ENCODE measurements at places on chromosomes 5 and 9.

DNA sequence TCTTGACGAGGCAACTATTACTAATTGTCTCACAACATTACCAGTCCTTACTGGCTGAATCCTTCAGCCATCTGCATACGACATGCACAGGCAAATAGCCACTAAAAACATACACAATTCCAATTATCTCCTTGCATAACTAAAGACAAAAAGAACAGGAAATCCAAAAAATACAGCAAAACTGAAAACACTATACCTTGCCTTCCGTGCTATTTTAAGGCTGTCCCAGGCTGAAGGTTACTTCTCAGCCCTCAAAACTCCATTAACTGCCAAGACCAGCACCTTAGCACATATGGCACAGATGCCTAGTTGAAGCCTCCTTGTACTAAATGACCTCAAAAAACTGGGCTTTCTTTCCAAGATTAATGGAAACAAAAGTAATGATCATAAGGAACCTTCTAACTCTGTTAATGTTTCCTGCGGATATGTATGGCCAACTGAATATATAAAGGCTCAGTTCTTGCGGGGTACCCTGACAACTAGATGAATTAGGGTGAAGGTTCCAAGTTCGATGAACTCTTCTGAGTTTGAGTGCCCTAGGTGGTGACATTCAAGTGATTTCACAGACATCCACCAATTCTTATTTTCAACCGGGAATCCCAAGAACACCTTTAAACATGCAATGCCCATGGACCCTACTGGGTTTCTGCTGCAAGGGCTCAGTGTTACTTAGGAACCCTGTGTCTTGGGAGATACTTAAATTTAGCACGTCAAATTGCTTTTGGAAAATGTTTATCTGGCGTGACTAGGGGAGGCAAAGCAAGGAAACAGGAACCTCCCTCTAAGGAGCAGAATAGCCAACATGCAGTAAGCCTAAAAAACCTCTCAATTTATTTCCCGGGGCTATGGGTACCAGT lies 455.3 kb downstream of the RAB3C start:
- DNase-seq = no peak

DNA sequence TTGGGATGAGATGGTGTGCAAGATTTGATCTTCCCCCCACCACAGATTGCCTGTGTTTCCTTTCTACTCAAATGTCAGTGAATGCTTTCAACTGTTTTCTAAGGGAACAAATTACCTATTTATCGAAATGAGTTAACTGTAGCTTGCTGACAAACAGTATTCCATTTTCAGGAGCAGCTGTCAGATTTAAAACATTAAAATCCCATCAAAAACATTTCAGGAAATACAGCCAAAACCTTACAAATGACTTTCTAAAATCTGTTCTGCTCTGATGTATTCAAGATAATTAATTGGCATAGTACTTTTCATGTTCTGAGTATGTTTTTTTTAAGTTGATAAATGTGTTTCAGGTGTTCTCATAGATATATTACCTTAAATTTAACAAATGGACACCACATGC lies 158.0 kb upstream of the DMRTA1 start:
- no peak for DNase-seq

DNA sequence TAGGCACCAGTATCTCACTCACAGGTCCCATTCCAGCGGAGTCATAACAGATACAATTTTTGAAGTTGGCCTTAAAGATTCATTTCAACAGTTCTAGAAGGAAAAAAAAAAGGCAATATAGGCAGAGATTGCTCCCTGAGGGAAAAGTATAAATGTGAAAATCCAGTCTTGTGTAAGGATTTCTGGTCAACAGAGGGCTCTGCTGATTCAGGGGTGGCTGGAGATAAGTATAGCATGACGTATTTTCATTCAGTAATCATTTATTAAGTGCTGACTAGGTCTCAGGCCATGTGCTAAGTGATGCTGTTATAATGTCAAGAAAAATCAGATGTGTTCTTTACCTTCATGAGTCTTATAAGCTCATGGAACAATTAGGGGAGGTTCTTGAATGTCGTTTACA lies 377.3 kb upstream of the MEF2C start:
- DNase-seq = peak; percentile 1

GRCh38 chr5:78593465-78593864 lies 55.1 kb downstream of the LHFPL2 start:
- no peak for DNase-seq

GRCh38 chr9:34601937-34602573 lies 9.8 kb downstream of the RPP25L start:
- no peak for DNase-seq

DNA sequence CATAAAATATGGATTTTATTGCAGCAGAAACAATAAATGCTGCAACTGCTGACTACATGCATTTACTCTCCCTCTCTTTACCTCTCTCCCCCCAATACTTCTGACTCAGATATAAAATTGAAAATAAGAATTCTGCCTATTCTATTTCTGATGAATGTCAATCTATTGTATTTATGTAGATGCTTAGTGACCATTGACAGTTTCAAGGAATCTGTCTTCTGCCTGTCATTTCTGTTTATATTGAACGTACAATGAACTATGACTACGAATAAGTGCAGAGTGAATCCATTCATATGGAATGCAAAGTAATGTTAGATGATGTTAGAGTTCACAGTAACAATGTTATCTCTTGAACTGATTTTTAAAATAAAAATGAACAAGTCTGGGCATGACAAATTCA lies 898 bp downstream of the CDH10 start:
- DNase-seq = no peak

GRCh38 chr9:82670000-82670399 lies 392.9 kb downstream of the RASEF start:
- DNase-seq = no peak

GRCh38 chr5:180974612-180975315 lies 13.9 kb upstream of the BTNL3 start:
- no peak for DNase-seq

DNA sequence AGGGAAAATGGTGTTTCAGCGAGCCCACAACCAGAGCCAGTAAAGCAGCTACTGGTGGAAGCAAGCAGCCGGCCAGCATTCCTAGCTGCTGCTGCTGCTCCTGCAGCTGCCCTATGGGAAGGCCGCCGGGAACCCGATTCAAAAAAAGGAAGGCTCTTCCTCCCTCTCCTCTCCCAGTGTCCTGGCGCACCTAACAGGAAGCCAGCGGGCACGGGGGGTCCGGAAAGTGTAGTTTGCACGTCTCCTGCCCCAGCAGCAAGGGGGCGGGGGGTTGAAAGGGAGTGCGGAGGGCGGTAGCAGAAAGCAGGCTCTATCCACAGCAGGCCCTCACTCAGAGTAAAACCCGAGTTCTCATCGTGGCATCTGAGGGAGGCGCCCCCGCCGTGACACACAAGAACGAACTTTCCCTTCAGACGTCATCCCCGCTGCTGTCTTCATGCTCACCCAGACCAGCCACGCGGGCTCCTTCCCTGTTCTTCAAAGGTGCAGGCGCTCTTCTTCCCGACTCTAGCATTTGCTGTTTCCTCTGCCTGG lies 16.5 kb downstream of the GRXCR2 start:
- DNase-seq = peak; percentile 51

- DNase-seq = no peak
These were observed 94.8 kb downstream of the CTNND2 start for GRCh38 chr5:11809407-11809806.

GRCh38 chr9:121887553-121888437 lies 205.3 kb downstream of the TTLL11 start:
- DNase-seq = no peak

DNA sequence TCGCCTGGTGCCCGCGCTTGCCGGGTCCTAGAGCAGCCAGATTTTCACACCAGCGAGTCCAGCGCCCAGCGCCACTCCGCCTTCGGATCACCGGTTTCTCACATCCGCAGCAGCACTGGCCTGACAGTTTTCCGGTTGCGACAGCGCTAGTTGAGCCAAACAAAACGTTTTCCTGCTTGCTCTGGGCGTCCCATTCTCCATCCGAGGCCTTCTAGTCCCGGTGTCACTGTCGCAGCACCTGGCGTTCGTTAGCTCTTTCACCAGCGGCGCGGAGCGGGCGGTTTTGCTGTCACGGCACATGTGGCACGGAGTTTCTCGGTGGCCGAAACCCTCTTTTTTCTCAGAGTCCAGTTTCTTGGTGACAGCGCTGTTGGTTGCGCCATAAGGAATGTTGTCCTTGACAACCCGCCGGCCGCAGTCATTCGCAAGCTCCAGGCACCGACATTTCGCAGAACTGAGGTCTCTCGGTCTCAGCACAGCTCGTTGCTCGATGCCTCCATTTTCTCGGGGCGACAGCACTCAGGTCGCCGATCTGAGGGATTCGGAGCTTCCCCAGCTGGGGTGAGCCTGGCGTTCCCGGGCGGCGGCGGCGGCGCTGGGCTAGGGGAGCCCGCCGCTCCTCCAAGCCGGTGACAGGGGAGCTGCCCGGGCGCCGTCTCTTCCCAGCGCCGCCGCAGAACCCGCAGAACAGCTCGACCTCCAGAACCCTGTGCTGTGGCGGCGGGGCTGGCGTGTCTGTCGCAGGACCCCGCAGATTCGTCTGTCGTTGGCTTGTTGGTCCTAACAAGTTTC lies 47.8 kb downstream of the ANXA2R start:
- DNase-seq = peak; percentile 99

GRCh38 chr9:131798246-131798645 lies 58.4 kb upstream of the RAPGEF1 start:
- DNase-seq = no peak

All from dermis microvascular lymphatic vessel endothelial cell (primary cell).